Motor neuron (in vitro differentiated cells): ENCODE measurements at places on chromosomes 1 and 21. TPM values are rescaled to one million over a fixed set of nuclear protein-coding genes. Genes with fewer than 3 reads are reported as not detected.

NPPB gene
- 2.1 and 2.3 TPM in 2 replicates for total RNA-seq

FCRL1 gene
- 0.17 TPM in 1 of 2 replicates, not detected in the other for total RNA-seq

OVAAL gene
- total RNA-seq, result 0.46 TPM in 1 of 2 replicates, not detected in the other

FALEC gene
- total RNA-seq, result 2.7 and 4.1 TPM in 2 replicates

TNFRSF18 gene
- total RNA-seq, result not detected in 2 replicates

DNA sequence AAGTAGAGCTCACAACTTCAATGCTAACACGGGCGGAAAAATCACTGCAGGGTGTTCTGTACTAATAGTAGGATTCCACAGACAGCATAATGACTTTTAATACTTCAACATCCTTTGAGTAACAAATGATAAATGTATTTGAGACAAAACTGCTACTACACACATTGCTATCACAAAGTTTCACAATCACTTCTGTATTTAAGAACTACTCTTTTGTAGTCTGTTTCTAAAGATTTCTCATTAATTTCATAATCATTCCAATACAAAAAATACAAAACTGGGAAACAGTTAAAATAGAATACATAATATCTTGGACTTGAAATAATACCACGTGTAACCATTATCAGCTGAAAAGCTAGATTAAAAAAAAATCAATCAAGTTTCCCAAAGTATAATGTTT, 2.7 kb downstream of the HMGN1 start:
- ATAC-seq, result no peak

- peak; percentile 21 for ATAC-seq
Observed at GRCh38 chr21:39863111-39863510, 4.1 kb upstream of the PCP4 start.

DNA sequence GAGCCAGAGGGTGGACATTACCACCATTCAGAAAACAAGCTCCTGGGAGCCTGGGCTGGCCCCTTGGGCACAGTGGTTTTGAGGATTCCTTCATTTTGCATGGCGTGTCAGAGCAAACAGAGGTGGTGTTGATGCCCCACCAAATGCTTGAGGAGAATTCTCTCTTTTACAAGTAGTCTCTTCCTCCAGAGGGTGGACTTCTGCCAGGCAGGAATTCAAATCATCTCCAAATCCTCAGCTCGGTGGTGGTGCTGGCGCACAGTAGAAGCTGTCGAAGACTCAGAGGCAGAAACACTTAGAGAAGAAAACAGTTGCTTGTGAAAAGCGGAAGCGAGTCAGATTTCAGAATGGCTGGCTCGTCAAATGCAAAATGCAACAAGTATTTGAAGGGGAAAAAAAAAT, 3.4 kb upstream of the CHI3L1 start:
- no peak for ATAC-seq

GRCh38 chr1:239575113-239575512, 188.7 kb downstream of the CHRM3 start:
- no peak for ATAC-seq

GRCh38 chr1:53984726-53985125, 33.3 kb downstream of the LDLRAD1 start:
- peak; percentile 48 for ATAC-seq

GRCh38 chr1:212451416-212452322, 18.9 kb downstream of the NENF start:
- ATAC-seq, result no peak

DNA sequence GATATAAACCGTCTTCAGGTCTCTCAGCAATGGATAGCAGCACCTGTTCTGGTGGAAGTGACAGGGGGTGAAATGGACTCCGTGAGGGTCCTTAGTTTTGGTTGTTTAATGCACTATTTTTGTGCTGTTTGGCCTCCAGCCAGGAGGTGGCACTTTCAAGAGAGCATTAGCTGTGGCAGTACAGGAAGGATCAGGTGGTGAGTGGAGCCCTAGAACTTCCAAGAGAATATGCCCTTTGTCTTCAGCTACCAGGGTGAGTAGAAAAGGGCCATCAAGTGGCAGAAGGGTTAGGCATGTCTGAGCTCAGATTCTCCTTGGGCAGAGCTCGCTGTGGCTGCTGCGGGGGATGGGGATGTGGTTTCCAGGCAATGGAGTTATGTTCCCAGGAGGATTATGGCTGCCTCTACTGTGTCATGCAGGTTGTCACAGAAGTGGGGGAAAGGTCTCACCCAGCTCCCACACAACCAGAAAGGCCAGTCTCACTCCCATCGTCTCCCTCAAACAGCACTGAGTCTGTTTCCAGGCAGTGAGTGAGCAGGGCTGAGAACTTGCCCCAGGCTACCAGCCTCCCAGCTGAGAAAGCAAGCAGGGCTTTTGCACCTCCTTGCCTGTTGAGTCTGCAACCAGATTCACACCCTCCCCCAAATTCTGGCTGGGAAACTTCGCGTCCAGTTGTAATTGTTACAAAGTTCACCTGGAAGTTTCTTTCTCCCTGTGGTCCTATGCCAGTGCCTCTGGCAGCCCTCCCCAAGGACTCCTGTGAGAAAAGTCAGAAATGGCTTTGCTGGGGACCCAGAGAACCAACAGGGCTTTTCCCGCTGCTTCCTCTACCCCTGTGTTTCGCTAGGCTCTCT, 39.1 kb upstream of the TTLL7 start:
- no peak for ATAC-seq

- ATAC-seq, result peak; percentile 85
Observed at GRCh38 chr1:236168716-236169429, 26.5 kb downstream of the GPR137B start.

GRCh38 chr1:153190373-153190772, 12.9 kb upstream of the LELP1 start:
- ATAC-seq, result no peak

DNA sequence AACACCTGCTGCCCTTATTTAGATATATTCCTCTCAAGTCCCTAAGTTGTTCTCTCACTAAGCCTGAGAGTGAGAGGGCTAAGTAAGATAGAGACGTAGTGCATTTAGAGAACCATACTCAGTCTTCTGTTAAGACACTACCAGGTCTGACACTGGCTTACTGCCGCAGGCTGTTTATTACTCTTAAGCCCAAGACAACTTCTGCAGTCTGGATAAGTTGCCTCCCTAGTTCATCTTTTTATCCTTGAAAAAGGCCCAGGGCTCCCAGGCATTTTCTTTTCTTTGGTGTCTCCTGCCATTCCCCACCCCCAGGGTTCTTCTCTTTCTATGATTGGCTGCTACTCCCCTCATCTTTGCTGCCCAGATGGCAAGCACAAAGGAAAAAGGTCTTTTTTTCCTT, 38.7 kb downstream of the CACHD1 start:
- no peak for ATAC-seq

DNA sequence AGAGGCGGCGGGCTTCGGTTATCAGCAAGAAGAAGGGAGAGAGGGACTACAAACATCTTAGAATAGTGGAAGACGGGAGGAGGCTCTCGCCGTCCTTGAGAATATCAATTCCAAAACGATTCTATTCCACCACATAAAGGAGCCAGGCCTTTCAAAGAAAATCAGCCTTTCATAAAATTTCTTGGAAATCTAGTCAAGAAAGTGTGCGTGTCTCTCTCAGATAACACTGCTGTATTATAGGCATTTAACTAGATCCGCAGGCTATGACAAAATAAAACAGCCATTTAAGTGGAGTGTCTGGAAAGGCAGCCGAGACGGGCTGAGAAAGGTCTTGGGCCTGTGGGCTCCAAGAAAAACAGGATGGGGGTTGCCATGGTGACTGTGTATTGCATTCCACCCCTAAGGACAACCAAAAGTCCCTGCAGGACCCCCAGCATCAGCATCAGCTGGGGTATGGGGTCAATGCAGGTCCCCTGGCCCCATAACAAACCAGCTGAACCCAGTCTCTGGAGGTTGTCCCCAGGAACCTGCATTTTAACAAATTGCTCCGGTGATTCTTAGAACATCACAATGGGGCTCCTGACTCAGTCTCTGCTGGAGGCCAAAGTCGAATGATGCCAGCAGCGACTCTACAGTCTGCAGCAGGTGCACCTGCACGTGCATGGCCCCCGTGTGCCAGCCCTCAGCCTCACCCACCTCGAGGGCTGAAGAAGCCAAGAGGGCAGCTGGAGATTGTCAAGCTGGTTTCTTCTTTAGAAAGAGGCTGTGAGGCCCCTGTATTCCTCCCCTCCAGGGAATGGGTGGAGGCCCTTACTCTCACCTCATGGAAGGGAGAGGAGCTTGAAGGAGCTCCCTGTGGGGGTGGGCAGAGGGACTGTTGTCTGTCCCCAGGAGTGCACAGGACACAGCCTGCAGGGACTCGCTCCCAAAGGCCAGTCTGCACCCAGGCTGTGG, 287.4 kb downstream of the NPHP4 start:
- ATAC-seq, result no peak

DNA sequence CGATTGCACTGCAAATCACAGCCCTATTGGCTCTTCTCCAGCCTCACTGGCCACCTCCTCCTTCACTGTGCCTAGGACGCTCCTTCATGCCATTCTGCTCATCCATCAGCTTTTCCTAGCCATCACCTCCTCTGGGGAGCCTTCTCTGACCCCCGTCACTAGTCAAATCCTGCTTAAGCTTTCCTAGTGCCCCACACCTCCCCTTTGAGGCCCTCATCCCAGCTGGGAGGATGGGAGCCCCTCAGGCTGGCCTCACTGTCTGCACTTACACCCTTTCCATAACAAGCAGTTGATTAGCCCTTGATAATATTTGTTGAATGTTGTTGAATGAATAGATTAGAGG, 50.7 kb downstream of the KLHDC7A start:
- ATAC-seq, result no peak
